ENCODE measurements at places on chromosomes 2 and 18. TPM values are rescaled to one million over a fixed set of nuclear protein-coding genes. Genes with fewer than 3 reads are reported as not detected.

Gene ADCYAP1
- not detected for total RNA-seq

Gene PRSS56
- total RNA-seq, result not detected

Gene SPDYA
- 0.59 TPM for total RNA-seq

Gene ZNF516
- total RNA-seq, result 16.3 TPM

Gene RGPD8
- total RNA-seq, result 25.0 TPM

Gene GBX2
- total RNA-seq, result not detected

Gene AUP1
- 82.9 TPM for total RNA-seq

Gene ICA1L
- 8.7 TPM for total RNA-seq

- no peak for DNase-seq
Measured at GRCh38 chr18:32420084-32420750, 50.5 kb downstream of the GAREM1 start.

DNA sequence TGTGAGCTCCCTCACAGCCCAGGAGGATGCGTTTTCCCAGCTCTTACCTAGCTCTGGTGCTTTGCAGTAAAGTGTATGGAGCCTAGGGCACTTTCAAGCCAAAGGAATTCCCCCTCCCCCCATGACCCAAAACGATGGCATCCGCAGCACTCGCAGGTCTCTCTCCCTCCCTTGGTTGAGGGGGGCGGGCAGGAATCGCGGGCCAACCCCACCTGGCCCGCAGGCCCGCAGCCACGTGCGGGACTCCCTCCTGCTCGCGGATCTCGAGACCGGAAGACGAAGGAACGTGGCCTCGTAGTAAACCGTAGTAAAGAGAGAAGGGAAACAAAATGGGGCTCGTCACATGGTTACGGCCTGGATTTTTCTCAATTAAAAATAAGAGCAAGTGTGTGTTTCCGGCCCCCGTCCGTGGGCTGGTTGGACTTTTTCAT, 8.5 kb downstream of the IRS1 start:
- peak; percentile 90 for DNase-seq

DNA sequence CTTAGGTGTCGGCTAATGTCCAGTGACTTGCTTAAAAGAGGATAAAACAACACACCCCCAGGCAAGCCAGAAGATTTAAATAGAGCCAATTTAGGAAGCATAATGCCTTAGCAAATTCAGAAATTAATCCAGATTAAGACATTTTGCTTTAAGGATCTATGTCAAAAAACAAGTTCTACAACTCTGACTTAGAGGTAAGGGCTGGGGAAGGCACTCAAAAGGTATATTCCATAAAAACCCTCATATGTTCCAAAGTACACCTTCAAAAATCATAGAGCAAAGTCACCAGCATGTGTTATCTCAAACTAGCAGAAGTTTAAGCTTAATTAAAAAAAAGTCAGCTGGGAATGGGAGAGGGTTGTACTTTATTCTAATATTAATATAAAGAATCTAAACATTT, 206.4 kb downstream of the NOL4 start:
- DNase-seq, result no peak

DNA sequence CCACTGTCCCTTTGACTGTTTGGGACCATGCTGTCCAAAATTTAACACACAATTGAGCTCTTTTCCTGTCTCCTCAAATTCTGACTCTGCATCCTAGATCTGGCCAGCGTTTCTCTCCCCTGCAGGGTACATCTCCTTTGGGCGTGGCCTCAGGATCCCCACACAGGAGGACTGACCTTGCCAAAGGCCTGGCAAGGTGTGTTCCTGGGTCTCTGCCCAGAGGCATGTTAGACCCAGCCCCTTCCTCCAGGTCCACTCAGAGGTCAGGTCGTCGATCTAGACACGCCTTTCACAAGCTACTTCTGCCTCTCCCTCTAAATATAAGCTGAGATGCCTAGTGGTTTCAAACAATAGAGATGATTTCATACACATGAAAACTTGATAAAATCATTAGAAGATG, 45.4 kb upstream of the SMIM21 start:
- no peak for DNase-seq

DNA sequence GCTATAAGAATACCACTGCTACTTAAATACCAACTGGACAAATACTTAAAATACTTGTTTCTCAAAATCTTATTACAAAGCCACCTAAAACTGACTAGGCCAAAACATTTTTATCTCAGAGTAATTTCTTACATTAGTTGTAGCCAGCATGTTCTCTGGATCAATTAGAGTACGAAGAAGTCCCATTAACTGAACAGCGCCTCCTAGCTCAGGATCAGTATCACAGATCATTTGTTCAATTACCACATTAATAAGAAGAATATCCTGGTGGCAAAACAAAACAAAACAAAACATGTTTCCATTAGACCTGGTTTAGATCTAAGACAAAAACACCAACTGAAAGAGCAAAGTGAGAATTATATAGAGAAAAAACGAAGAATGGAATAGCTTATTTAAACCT, 36.0 kb downstream of the PPP4R3B start:
- no peak for DNase-seq

- no peak for DNase-seq
Measured at GRCh38 chr2:29834624-29835023, 86.8 kb downstream of the ALK start.

GRCh38 chr2:191912764-191913163, 65.9 kb upstream of the CAVIN2 start:
- no peak for DNase-seq

DNA sequence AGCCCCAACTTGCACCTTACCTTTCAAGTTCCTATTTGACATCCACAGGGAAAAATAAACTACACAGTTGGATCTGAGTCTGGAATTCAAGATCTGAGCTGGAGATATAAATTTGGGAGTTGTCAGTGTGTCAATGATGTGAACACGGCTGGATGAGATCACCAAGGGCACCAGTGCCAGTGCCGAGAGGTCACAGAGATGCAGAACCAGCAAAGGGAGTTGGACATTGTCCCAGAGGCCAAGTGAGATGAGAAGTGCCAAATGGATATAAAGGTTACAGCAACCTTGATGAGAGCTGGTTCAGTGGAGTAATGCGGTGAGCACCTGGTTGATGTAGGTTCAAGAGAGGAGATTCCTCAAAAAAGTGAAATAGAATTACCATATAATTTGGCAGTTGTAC, 24.8 kb downstream of the LRRFIP1 start:
- DNase-seq, result no peak

DNA sequence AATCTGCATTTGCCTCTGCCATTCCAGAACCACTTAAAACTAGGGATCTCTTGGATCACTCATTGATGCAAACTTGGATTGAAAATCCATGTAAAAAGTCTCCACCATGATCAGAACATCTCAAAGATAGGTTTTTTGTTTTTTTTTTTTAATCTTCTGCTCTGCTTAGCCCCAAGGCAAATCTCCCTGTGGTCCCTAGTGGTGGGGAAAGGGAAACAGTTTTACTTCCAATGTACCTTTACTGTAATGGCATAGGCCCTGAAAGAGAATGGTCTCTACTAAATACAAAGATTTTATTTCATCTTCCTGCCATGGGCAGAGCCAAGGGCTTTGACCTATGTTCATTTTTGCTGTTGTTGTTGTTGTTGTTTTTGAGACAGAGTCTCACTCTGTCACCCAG, 78.4 kb downstream of the KANSL1L start:
- no peak for DNase-seq

DNA sequence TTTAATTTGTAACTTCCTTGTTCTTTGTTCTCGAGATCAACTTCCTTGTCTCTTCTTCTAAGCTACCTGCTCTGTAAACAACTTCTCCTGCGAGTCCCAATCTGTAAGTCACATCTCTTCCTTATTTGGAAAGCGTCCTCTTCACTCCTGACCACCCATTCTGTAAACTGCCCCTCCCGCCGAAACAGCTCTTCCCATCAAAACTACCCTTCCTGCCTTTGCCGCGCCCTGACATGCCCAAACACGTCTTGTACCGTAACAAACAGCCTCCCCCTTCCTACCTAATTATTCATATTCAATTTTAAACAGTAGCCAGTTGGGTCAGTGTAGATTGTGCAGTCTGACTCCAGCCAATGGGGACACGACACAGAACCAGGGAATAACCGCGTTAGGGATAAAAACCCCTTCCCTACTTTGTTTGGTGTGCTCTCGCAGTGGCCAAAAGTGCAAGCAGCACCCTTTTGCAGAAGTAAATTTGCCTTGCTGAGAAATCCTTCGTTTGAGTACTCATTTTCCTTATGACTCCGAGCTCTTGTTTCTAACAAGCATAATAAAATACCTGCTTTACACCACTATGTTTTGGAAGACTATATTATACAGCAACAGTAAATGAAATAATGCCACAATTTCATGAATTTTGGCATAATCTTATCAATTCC, 39.8 kb downstream of the PIAS2 start:
- no peak for DNase-seq

- no peak for DNase-seq
Measured at GRCh38 chr2:219851169-219851568, 223.7 kb downstream of the SLC4A3 start.

GRCh38 chr2:210859314-210859713, 302.9 kb downstream of the CPS1 start:
- DNase-seq, result no peak

DNA sequence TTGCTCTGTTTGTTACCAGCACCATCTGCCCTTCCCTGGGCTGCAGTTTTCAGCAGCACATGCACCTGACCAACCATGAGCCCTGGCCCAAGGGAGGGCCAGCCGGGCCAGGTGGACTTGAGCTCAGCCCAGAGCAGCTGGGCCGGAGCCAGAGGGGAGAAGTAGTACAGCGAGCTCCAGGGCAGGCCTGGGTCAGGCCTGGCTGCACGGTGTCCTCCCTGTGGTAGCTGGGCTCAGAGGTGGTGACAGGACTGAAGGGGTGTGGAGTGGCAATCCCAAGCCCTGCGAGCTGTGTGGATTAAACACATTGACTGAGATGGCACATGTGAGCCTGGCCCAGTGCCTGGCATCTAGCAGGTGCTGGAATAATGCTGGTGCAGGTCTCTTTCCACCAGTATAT, 222.2 kb downstream of the GLI2 start:
- DNase-seq, result no peak

DNA sequence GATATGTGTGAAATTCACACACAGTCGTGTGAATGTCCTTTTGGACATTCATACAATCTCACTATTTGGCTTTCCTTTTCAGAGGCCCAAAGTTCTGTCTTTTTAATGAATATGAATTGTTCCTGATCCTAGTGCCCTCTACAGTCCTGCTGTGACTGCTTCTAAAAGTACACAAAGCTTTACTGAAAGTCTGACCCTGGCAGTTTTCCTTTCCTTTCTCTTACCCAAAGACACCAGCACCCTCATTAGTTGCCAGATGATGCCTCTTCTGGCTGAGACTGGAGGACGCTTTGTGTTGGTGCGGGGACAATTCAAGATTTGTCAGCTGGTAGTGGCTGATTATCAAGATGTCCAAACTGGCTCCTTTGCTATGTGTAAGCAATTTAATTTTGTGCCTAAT, 81.8 kb upstream of the CDCA7 start:
- no peak for DNase-seq

GRCh38 chr2:217370391-217370790, 510.5 kb upstream of the TNP1 start:
- DNase-seq, result peak; percentile 85

DNA sequence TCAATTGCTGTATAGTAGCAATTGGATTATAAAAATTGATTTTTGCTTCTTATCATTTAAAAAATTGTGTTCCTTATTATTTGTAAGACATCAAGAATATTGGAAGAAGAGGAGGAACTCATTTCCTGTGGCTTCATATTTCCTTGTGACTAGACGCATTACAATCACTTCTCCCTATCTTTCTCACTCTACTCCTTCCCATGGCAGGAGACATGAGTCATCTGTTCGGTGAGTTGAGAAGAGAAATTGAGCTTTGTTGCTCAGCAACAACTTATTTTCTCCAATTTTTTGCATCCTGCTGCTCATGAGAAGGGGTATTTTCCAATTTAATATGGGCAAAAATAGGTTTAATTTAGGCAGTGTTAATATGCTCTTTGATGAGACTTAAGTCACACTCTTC, 1783.9 kb downstream of the SUCLG1 start:
- DNase-seq, result peak; percentile 3

DNA sequence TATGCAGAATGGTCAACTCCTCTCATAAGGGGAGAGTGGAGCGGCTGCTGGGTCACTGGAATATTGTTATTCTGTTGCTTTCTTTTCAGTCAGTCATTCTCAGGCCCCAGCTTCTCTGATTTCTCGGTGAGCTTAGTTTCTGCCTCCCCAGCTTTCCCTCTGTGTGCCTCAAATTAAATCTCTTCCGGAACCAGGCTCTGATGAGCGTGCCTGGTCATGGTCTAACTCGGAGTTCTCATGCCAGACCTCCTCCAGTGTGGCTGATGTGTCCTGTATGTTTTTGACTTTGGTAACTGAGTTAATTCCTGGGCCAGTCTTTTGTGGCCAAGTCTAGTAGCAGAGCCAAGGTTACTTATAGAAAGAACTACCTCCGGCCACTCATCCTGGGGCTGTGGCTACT, 4.9 kb upstream of the STK11IP start:
- no peak for DNase-seq

DNA sequence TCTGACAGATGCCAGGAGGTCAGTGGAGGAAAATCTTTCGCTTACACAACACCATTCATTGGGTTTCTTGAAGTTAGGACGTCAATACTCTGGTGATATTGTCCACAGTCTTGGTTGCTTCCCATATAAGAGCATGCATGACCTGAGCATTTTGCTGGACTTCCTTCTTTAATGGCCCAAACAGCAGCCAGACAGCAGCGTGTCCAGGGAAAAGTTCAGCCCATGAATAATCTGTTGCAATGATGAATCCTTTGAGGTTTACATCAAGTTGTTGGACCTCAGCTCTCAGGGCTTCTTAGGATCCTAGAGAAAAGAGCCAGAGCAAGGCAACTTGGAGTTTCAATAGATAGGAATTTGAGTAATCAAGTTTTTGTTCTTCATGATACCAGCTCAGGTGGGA, 155.6 kb upstream of the MGAT5 start:
- DNase-seq, result no peak

GRCh38 chr2:145258903-145259579, 739.1 kb upstream of the ZEB2 start:
- no peak for DNase-seq

DNA sequence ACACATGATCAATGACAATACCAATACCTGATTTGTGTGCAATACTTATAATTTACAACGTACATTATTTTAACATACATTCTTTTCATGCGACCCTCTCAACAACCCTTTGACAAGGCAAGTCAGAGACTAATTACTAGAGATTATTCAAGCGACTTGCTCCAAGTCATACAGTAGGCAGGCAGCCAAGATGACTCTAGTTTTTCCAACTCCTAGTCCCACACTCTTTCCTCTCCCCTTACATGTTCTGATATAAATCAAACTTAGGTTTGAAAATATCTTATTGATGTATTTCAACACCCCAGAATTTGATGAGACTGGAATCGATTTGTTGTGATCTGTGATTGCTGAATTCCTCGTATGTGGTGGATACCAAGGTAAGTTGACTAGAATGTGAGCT, 8.0 kb upstream of the CYP27C1 start:
- peak; percentile 68 for DNase-seq

GRCh38 chr2:201579536-201579935, 63.8 kb downstream of the TMEM237 start:
- DNase-seq, result no peak
